ENCODE measurements at places on chromosomes 11 and 22.

DNA sequence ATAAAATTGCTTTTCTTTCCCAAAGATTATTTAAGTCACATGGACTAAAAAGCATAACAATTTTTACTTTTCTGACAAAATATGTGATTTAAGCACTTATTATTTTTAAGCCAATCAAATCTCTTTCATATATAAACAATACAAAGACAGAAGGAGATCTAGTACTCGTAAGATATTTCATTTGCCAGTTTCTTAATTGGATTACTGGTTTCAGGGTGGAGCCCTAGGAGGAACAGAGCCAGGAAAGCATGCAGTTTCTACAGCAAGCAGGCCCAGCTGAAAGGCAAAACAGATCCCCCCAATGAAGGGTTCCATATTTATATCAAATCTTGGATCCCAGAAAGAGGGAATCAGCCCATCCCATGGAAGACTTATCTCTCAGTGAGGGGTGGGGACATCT is 177.0 kb downstream of the KIF18A start:
- no peak for DNase-seq

DNA sequence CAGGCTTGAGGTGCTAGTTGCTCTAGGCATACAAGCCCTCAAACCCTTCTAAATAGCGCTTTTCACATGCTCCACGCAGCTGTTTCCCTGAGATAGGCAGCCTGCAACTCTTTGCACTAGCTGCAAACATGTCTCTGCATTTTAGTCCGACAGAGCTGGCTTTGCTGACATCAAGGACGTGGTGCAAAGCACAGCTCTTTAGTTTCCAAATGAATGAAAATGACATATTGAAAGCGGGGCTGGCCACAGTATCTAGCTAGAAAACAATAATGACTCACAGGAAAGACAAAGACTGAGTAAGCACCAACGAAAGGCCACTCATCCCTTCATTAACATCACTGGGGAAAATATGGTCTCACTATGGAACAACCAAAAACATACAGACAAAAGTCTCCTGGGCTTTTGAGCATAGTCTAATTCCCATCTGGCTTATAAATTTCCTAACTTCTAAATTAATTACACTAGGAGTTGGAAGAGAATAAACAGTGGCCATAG is 15.3 kb upstream of the ZC3H12C start:
- DNase-seq = no peak

DNA sequence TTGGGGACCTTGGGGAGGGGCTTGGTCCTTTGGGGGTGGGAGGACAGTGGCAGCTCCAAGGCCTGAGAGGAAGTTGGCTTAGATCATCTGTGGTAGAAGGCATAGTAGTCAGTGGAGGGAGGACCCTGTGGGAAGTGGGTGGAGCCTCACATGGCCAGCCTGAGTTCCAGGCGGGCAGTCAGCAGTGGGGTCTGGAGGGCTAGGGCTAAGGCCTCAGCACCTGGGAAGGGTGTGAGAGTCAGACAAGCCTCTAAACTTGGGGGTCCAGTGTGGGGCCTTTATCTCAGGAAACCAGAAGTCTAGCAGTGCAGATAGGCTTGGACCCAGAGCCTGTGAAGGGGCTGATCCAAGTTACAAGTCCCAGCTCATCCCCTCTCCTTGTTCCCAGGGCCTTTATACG is 4.0 kb downstream of the NLRX1 start:
- no peak for DNase-seq

DNA sequence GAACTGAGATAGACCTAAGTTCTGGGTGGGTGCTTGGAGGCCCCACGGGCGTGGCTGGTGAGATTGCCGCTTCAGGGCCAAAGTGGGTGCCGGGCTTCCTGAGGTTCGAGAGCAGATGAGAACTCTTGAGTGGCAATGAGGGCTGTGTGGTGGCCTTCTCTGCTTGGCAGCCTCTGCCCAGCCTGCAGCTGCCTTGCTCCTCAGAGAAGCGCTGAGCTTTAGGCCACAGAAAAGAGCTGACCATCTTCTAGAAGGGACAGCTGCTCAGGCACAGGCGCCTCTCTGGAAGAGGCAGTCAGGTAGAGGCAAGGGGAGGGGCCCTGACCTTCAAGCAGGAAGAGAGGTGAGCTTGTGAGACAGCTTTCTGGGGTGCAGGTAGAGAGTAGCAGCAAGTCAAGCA is 72.8 kb downstream of the MED15 start:
- no peak for DNase-seq

DNA sequence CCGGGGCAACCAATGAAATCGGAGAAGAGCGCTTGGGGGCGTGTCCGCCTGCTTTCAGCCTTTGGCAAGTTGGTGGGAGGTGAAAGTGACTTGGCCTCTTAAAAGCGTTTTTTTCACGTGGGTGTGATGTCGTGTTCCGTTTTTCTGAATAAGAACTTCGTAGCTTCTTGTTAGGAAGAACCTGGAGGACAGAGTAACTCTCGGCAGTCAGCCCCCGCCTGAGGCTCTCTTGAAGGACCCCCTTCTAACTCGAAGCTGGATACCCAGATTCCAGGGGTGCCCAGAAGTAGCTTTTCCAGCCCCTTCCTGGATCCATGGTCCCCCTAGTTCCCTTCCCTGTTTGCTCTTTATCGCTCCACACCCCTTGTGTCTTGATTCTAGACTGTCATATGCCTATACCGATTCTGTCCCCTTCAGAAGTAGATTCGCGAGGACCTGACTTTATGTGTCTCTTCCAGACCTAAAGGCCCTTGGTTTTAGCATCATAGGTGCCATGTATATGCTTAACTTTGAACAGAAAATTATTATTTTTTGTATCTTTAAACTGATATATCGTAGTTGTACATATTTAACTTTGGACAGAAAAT is 915 bp upstream of the OSBP start:
- no peak for DNase-seq

DNA sequence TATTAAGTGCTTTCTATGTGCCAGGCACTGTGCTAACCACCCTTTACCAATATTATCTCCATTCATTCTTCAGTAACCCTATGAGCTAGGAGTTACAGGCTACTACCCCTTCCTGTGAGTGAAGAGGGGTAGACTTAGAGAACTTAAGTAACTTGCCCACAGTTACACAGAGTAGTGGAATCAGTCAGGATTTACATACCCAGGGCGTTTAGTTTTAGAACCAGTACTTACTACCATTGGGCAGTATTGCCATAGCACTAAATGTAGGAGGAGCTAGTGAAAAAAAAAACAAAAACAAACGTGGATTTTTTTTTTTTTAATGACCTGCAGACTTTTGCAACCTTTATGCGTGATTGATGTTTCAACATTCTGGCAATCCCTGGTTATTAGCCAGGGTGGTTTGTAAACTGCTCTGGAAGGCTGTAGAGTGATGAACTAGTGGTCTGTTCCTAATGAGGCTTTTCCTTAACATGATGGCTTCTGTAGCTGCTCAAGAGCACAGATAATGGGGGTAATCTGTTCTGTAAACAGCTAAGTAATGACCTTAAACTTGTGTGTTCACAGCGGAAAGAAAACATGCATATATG is 11.4 kb downstream of the TBCEL start:
- DNase-seq = no peak

GRCh38 chr11:114171257-114172054 is 111.9 kb downstream of the ZBTB16 start:
- DNase-seq = no peak

GRCh38 chr11:68994894-68995285 is 14.1 kb upstream of the MRGPRD start:
- DNase-seq = no peak

GRCh38 chr11:133747409-133747808 is 97.9 kb downstream of the SPATA19 start:
- DNase-seq = no peak

- no peak for DNase-seq
Measured at GRCh38 chr11:68457216-68457897, 3.2 kb upstream of the PPP6R3 start.

DNA sequence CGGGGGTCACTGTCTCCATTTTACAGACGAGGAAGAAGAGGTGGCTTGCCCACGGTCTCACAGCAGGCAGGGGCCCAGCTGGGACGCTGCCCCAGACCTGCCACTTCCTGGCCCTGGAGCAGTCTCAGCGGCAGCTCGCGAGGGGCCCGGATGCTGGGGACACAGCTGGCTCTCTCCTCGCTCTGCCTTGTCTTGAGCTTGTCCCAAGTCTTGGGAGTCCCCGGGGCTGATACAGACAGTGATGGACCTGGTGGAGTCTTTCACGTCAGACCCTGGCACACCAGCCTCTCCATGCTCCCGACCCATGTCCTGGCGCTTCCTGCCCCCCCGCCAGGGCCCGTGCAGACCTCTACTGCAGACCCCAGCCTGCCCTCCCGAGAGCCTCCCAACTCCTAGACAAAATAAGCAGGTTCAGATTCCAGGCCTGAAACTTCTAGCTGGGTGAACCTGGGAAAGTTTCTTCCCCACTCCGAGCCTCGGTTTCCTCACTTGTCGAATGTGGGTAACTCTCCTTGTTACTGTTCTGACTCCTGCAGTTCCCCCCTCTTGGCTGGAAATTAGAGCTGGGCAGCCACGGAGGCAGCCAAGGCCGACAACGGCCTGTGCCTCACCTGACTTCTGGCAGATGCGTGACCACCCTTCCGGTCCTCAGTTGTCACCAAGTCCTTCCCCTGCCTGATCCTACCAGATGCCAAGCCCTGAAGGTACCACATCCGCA is 145.4 kb downstream of the CACNA1I start:
- DNase-seq = no peak

- no peak for DNase-seq
Measured at GRCh38 chr22:24422102-24422665, 5.2 kb upstream of the ADORA2A start.

GRCh38 chr11:102990145-102990544 is 34.6 kb upstream of the MMP13 start:
- no peak for DNase-seq

DNA sequence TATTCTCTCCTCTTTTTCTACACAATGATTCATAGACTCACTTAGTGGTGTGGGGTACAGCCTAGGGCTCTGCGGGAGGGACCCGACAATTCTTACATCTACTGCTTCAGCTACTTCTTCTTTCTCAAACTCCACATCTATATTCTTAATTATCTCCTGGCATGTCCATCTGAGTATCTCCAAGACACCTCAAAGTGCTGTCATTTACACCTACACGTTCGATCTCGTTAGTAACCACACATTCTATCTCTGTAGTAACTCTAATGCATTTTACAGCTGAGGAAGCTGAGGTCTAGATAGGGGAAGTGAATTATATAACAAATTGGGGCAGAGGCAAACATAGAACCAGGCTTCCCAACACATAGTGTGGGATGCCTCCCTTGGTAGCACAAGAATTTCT is 27.7 kb upstream of the RRM1 start:
- DNase-seq = no peak

DNA sequence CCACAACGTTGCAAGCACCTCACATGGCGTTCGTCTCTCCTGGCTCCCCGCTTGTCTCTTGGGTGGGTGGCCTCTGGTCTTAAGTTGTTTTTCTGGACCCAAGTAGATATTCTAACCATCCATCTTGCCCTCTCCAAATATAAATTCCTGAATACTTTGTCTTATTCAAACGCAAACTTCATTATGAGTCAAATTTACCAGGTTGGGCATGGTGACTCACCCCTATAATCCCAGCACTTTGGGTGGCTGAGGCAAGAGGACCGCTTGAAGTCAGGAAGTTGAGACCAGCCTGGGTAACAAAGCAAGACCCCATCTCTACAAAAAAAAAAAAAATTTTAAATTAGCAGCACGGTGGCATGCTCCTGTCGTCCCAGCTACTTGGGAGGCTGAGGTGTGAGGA is 5.1 kb upstream of the IGSF9B start:
- no peak for DNase-seq

DNA sequence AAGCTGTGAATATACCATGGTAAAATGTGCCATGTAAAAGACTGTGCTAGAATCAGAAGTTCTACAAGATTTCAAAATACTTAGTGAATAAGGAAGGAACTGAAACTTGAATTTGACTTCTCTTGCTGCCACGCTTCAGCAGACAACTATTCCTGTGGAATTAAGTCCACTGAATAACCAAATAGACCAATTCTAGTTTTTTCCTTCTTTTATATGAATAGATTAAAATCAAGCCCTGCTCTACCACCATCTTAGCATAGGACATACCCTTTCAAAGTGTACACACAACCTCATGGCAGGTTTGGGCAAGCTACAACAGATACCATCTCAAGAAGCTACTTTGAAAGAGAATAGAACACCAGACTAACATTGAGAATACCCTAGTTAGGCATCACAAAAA is 23.4 kb upstream of the CLNS1A start:
- DNase-seq = no peak

- peak; percentile 83 for DNase-seq
Measured at GRCh38 chr11:69654660-69655478, 13.9 kb downstream of the CCND1 start.

DNA sequence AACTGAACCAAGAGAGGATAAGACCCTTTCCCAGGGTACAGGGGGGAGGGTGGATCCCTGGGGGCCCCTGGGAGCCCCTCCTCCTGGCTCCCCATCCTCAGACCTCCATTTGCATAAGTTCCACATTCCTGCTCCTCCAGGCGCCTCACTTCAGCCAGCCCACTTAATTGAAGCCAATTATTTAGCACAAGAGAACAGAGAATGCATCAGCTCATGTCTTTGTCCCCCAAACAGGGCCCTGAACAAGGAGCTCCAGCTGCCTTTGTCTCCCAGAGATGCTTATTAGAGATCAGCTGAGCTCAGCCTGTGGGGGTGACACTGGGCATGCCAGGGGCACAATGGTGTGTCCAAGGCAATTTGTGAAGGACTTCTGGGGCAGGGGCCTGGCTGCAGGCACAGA is 89.9 kb upstream of the PRDM11 start:
- DNase-seq = no peak

GRCh38 chr11:33438301-33438700 is 181.1 kb downstream of the HIPK3 start:
- DNase-seq = no peak

DNA sequence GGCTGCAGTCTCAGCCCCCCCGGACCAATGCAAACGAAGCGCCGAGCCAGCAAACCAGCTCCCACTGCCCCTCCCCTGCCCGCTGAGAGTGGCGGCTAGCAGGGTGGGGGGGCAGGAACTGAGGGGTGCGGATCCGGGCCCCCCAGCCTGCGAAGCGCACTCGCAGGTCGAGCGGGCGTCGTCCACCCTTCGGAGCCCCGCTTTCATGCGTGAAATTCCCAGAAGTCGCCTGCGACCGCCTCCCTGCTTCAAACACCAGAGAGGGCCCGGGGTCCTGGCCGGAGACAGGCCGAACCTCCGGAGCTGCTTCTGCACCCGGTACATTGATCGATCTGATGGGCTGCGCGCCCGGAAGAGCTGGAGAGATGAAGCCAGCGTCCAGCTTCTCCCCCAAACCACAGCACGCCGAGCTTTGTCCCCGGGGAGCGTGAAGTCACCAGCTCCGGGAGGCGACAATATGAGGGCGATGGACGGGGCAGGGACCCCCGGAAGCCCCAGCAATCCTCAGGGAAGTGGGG is 646 bp upstream of the PATZ1 start:
- DNase-seq = peak; percentile 45

All from SHP77 (cell line).